Activated CD8-positive, alpha-beta T cell treated with anti-CD3 and anti-CD28 coated beads for 36 hours (primary cell): ENCODE measurements at places on chromosomes 16 and 17. TPM values are rescaled to one million over a fixed set of nuclear protein-coding genes. Genes with fewer than 3 reads are reported as not detected.
A peak's percentile ranks its signal among the peaks of the same experiment; 100 is the strongest.

Gene WNK4
- 0.72 TPM for total RNA-seq

Gene DLX3
- not detected for total RNA-seq

Gene TPSD1
- total RNA-seq: not detected

DNA sequence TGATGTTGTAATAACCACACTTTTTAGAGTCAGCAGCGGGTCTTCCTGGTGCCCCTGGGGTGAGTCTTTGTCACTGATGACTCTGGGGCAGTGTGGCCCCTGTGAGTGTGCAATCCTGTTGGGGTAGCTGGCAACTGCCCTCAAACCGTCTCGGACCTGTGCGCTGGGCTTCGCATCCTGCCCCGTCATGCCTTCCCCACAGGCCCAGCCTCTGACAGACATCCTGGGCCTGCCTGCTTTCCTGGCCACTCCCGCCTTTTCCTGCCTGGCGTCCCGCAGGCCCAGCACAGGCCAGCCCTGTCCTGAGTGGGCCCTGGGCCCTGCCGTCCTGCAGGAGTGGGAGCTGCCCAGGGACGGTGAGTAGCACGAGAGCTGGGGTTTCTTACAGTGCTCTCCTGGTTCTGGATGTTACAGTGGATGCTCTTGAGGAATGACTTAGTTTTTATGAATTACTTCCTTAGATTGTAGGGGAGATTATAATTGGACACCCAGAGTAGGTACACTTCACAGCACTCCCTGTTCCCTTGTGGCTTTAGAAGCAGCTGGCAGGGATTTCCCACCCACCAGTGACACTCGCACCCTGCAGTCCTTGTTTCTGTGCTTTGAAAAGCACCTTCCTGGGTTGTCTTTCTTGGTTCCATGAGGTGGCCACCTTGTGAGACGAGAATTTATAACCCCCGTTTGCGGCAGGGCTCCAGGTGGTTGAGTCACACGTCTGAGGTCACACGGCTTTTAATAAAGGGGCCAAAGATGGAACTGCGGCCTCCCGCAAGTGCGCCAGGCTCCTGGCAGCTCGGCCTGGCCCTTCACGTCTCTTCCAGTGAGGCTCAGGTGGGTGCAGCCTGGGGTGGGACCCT, 50.0 kb upstream of the CAPN15 start:
- H3K4me3 ChIP-seq: no peak overlapping the region
- DNase-seq: no peak
- H3K36me3 ChIP-seq: peaks cover 2% of the 10 kb centered on the region
- no peak overlapping the region for H3K27ac ChIP-seq

GRCh38 chr16:20969386-20969785, 68.8 kb downstream of the LYRM1 start:
- H3K27ac ChIP-seq: no peak overlapping the region
- DNase-seq: no peak
- H3K36me3 ChIP-seq: no peaks in the 10 kb centered on the region
- no peaks in the 10 kb centered on the region for H3K4me1 ChIP-seq
- no peak overlapping the region for H3K4me3 ChIP-seq
- no peaks in the 10 kb centered on the region for H3K27me3 ChIP-seq

DNA sequence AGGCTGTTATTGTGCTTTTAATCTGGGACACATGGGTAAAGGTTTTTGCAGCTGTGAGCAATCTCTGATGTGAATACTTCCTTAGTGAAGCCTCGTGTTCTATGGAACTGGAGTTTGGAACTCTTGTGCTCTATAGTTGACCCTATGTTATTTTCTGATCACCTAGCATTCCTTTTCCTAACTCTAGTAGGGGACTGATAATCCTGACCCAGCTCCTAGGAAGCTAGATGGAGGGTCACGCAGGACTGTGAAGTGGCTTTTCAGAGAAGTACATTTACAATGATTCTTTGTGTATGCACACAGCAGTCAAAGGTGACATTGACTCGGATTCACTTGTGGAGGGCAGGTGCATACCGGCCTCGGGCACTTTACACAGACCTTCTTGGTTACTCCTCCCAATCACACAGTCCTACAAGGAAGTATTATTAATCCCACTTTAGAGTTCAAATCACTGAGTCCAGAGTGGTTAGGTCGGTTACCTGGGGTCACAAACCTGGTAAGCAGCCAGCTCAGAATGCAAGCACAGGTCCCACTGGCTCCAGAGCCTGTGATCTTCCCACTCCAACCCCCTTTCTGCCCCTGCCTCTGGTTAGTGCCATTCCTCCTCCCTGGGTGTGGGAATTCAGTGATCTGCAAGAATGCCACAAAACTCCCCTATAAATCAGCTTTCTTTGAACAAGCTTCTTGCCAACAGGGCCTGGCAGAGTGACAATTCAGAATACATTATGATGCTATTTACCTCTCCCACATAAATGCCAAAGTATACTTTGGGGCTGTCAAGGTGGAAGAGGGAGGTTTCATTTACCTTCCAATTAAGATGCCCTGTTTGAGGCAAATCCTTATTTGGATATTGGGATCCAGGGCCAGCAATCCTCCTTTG, 7.1 kb downstream of the CHD9NB start:
- H3K36me3 ChIP-seq: no peaks in the 10 kb centered on the region
- H3K27me3 ChIP-seq: peaks cover 4% of the 10 kb centered on the region
- no peak overlapping the region for H3K4me3 ChIP-seq

DNA sequence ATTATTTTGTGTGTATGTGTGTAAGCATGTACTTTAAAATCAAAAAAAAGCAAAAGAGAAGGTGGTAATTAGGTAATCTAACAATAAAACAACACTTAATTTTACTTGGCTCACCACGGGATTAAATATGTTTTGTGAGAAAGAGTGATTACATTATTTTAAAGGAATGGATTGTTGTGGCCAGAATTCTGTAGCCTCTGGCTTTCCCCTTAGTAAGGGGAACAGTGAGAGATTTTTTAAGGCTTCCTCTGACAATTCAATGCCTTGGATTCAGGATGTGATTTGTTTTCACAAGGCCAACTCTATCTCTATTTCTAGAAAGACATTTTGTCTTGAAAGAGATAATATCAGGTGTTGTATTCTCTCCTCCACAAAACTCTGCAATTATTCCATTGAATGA, 560.3 kb upstream of the CDH8 start:
- H3K27me3 ChIP-seq: no peaks in the 10 kb centered on the region
- no peaks in the 10 kb centered on the region for H3K36me3 ChIP-seq
- H3K4me1 ChIP-seq: no peaks in the 10 kb centered on the region
- DNase-seq: no peak

DNA sequence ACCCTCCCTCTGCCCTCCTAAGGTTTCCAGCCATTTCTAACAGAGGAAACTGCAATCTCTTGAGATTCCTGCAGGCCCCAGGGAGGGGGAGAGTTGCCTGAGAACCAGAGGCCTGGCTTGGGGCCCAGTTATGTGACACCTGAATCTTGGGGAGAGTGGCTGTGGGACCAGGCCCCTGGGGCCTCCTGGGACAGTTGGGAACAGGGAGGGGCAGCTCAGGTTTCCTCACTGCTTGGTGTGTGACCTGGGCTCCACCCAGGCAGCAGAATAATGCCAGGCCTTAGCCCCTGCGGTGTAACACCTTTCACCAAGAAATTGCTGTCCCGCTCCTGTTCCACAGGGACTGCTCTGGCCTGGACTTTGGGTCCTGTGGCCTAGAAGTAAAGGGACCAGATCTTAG, 44.3 kb upstream of the CRHR1 start:
- H3K27ac ChIP-seq: no peak overlapping the region
- peaks cover 11% of the 10 kb centered on the region for H3K27me3 ChIP-seq
- H3K36me3 ChIP-seq: no peaks in the 10 kb centered on the region
- DNase-seq: no peak
- no peaks in the 10 kb centered on the region for H3K4me1 ChIP-seq

- no peak overlapping the region for H3K4me3 ChIP-seq
- no peak overlapping the region for H3K27ac ChIP-seq
These were observed 423.2 kb upstream of the C16orf82 start for GRCh38 chr16:26643519-26643918.

- no peaks in the 10 kb centered on the region for H3K27me3 ChIP-seq
- no peaks in the 10 kb centered on the region for H3K4me1 ChIP-seq
- no peak overlapping the region for H3K27ac ChIP-seq
- H3K4me3 ChIP-seq: no peak overlapping the region
- H3K36me3 ChIP-seq: no peaks in the 10 kb centered on the region
- no peak for DNase-seq
These were observed 328.0 kb downstream of the TMEM114 start for GRCh38 chr16:8262299-8262698.

DNA sequence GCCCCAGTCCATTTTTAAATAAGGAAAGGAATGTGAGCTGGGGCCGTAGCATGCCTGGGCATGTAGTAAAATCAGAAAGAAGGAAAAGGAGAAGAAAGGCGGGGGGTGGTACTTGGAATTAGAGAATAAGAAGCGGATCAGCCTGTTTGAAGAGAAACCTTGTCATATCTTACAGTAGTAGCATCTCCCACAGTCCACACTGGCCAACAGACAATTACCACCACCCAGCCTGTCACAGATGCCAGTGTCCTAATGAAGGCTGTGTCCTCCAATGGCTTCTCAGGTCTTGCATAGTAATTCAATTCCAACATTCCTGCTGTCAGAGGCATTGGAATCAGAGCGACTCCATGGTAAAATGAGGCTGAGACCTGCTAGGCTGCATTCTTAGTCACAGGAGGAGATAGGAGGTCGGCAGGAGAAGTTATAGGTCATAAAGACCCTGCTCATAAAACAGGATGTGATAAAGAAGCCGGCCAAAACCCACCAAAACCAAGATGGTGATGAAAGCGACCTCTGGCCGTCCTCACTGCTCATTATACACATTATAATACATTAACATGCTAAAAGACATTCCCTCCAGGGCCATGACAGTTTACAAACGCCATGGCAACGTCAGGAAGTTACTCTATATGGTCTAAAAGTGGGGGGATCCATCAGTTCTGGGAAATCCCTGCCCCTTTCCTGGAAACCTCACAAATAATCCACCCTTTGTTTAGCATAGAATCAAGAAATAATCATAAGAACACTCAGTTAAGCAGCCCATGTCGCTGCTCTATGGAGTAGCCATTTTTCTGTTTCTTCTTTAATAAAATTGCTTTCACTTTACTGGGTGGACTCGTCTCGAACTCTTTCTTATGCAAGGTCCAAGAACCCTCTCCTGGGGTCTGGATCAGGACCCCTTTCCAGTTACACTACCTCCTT, 9.6 kb upstream of the AKAP10 start:
- no peaks in the 10 kb centered on the region for H3K27me3 ChIP-seq
- H3K27ac ChIP-seq: no peak overlapping the region
- H3K4me1 ChIP-seq: peaks cover 2% of the 10 kb centered on the region
- H3K4me3 ChIP-seq: no peak overlapping the region
- DNase-seq: no peak

DNA sequence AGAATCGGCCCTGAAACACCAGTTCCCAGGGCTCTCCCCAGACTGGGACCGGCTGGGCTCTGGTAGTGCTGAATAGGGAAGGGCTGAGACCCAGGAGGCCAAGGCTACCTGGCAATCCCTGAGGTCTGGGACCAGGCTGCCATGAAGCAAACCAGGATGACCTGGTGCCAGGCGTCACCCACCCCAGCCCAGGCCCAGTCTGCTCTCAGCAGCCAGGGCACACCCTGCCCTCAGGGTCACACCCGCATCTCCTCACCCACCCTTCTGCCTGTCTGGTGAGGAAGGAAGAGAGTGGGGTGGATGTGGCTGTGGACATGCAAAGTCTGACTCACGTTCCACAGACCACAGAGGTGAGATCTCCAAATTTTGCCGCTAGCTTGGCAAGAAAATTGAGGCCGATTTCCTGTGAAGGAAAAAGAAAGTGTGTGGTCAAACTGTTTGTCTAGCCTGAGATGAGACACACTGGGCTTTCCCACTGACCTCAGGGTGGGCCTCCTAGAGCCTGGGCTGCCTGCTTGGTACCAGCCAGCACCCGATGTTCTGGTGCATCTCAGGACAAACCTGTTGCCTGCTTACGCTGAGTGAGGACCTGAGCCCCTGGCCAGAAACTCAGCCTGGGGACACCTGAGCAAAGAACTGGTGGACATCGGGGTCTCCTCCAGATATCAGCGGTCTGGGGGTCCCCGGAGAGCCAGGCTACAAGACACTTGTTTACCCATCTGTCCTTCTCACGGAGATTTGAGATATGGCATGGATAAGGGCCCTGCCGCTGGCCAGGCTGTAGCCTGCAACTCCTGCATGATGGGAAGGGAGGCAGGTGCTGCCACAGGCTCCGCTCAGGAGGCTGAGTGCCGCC, 6.3 kb upstream of the RAB37 start:
- H3K4me1 ChIP-seq: peaks cover 13% of the 10 kb centered on the region
- H3K27ac ChIP-seq: no peak overlapping the region
- no peaks in the 10 kb centered on the region for H3K36me3 ChIP-seq
- H3K4me3 ChIP-seq: no peak overlapping the region

DNA sequence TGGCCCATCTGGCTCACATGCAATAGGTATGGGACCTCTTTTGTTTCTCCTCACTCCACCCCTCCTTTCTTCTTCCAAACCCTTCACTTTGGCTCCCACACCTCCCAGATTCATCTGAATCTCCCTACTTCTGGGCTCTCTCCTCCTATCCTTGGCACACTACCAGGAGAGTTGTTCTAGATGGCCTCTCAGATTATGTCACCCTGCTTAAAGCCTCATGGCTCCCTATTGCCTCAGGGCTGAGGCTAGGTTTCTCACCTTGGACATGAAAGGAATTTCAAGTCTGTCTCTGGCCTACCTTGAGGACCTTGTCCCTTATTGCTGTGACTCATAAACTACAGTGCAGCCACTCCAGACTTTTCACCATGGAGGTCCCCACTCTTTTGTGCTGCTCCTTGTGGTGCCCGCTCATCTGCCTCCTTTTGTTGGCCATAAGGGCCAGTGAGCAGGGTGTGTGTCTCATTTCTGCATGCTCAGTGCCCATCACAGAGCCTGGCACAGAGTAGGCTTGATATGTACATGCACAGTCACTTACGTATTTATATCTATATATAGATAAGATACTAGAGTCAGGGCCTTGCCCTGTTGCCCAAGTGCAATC, 1.0 kb upstream of the MFAP4 start:
- peaks cover 14% of the 10 kb centered on the region for H3K4me1 ChIP-seq
- H3K27me3 ChIP-seq: no peaks in the 10 kb centered on the region
- no peak for DNase-seq
- H3K36me3 ChIP-seq: peaks cover 6% of the 10 kb centered on the region
- H3K4me3 ChIP-seq: no peak overlapping the region
- H3K27ac ChIP-seq: peak overlapping the region; percentile 73

DNA sequence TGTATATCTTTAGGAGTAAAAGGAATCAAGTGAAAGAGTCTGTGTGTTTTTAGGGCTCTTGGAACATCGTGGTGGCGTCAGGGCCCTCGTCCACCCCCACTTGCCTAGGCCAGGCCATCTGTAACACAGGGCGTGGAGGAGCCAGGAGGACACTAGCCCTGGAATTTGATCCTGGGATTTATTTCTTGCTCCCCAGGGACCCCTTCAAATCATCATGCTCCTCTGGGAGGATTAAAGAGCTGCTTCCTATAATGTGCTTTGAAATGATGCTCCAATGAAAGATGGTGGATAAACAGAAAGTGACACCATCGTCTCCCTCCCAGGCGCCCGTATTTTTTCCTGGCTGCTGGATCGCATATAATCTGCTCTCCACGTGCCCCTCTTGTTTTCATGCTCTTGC, 113.3 kb downstream of the AATF start:
- no peak for DNase-seq
- H3K4me3 ChIP-seq: no peak overlapping the region
- peaks cover 3% of the 10 kb centered on the region for H3K36me3 ChIP-seq
- no peak overlapping the region for H3K27ac ChIP-seq
- no peaks in the 10 kb centered on the region for H3K4me1 ChIP-seq

GRCh38 chr17:3033741-3034577, 29.4 kb downstream of the OR1D5 start:
- no peaks in the 10 kb centered on the region for H3K36me3 ChIP-seq
- DNase-seq: no peak
- H3K27ac ChIP-seq: no peak overlapping the region
- peaks cover 2% of the 10 kb centered on the region for H3K27me3 ChIP-seq
